ENCODE measurements at places on chromosomes 5 and 9.

DNA sequence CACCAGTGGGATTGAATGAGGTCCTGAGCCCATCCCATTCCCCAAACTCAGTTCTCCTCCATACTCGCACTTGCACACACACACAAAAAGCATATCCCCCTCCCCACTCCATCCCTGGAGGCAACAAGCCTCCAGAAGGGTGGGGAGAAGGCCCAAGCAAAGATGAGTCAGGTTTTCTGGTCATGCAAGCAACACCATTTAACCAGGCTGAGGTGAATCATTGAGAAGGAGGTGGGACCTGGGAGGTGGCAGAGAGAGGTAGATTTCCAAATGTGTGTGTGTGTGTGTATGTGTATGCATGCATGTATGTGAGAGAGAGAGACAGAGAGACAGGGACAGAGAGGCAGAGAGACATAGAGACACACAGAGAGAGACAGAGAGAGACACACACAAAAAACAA is 185.2 kb upstream of the TRIM32 start:
- no peak for DNase-seq

DNA sequence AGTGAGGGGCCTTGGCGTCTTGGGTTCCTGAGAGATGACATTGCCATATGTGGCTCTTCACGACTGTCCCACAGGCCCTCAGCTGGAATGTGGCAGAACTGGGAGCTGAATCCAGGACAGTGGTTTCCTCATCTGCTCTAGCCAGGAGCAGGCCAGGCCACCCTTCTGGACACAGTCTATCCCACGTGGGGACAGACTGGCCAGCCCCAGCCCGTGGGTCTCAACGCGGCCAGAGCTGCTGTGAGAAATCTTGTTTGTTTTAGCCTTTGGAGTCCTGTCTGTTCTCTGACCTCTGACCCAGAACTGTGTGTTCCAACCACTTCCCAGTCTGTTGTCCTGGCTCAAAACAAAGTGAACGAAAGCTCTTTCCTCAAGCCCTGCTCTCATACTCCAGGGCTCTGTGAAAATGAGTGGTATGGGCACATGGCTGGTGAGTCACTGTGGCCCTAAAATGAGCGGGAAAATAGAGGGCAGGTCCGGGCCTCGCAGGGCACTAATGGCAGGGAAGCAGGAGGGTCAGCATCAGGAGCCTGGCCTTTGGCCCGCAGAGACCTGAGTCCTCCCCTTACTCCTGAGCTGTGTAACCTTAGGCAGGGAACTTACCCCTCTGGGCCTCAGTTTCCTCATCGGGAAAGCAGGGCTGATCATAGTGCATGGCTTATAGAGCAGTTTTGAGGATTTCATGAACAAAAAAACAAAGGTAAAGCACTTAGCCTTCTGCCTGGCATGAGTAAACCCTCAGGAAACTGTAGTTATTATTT is 34.8 kb upstream of the GLRX start:
- no peak for DNase-seq

DNA sequence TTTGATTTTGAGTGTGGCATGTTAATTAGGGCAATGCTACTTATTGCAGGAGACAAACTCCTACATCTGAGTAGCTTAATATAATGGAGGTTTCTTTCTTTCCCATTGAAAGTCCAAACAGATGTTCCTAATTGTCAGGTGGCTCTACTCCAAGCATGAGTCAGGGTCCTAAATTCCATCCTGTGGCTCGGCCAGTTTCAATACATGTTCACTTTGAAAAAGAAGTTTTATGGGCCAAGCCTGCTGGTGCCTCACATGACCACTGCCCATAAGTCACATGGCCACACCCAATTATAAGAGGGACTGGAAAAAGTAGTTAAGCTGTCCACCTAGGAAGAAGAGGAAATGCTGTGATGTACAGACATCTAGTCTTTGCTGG is 170.4 kb downstream of the ARRDC3 start:
- DNase-seq = no peak

- DNase-seq = no peak
Observed at GRCh38 chr5:73823508-73823925, 197.5 kb downstream of the ARHGEF28 start.

DNA sequence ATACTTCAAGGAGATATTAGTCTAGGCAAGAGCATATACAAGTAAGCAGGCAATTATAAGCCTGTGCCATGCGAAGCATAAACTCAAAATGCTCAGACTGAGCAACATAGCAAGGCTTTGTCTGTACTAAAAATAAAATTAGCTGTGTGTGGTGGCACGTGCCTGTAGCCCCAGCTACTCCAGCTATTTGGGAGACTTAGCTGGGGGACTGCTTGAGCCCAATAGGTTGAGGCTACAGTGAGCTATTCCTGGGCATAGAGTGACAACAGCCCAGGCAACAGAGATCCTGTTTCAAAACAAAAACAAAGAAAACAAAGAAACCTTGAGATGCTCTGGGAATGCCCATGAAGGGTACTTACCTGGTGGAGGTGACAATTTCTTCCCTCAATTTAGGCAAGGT is 130.5 kb upstream of the ZNF608 start:
- no peak for DNase-seq

- no peak for DNase-seq
Observed at GRCh38 chr5:150729859-150730258, 29.0 kb downstream of the DCTN4 start.

GRCh38 chr5:59275510-59276324 is 617.8 kb downstream of the PDE4D start:
- DNase-seq = no peak

GRCh38 chr9:15485836-15486666 is 24.7 kb downstream of the PSIP1 start:
- no peak for DNase-seq

- no peak for DNase-seq
Observed at GRCh38 chr9:123318202-123318601, 37.8 kb upstream of the CRB2 start.

DNA sequence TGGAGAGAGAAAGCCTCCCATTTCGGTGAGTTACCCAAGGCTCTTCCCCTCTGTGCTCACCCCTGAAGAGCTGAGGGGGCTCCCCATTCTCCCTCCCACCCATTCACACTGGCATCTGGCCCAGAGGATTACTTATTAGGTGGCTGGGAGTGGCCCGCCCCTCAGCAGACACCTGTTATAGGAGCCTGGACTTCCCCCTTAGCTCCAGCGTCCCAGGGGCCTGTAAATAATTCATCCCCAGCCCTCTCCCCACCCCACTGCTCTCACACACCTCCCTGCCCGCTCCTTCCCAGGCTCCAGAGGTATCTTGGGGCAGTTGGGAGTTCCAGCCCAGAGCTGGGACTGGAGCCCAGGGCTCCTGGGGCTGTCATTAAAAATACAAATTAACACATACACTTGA is 11.6 kb upstream of the SLC6A7 start:
- DNase-seq = no peak
